ENCODE measurements at places on chromosomes 6 and 20. TPM values are rescaled to one million over a fixed set of nuclear protein-coding genes. Genes with fewer than 3 reads are reported as not detected.

- no peak for DNase-seq
These were observed 30.0 kb downstream of the FOXA2 start for GRCh38 chr20:22554391-22554790.

GRCh38 chr6:162708971-162709370 is 18.6 kb downstream of the PRKN start:
- DNase-seq, result no peak

- DNase-seq, result no peak
These were observed 9.6 kb downstream of the BTNL2 start for GRCh38 chr6:32397252-32397920.

- peak; percentile 79 for DNase-seq
These were observed 11.2 kb upstream of the GPRC6A start for GRCh38 chr6:116840091-116840490.

- no peak for DNase-seq
These were observed 108.7 kb downstream of the ZFAND3 start for GRCh38 chr6:37928217-37928616.

- peak; percentile 28 for DNase-seq
These were observed 312.3 kb downstream of the HAO1 start for GRCh38 chr20:7627734-7628663.

- DNase-seq, result no peak
These were observed 53.2 kb upstream of the SYNJ2 start for GRCh38 chr6:157928428-157928827.

DNA sequence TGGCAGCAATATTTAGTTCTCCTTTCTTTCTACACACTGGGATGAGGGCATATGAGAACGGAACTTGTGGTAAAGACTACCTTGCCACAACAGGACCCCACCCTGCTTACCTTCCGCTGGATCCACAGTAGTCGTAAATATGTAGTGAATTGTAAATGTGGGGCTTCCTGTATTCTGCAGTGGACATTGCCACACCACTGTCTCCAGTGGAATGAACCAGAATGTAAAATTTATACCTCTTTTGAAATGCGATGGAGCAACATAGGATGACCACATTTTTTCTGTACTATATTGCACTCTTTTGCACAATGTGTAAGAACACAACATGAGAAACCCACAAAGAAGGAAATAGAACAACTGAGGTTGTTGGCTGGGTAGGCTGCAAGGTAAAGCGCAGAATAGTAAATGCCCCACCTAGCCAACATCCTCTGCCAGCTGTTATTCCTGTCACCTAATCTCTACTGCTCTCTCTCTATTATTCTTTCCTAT is 16.1 kb upstream of the RIPOR2 start:
- no peak for DNase-seq

DNA sequence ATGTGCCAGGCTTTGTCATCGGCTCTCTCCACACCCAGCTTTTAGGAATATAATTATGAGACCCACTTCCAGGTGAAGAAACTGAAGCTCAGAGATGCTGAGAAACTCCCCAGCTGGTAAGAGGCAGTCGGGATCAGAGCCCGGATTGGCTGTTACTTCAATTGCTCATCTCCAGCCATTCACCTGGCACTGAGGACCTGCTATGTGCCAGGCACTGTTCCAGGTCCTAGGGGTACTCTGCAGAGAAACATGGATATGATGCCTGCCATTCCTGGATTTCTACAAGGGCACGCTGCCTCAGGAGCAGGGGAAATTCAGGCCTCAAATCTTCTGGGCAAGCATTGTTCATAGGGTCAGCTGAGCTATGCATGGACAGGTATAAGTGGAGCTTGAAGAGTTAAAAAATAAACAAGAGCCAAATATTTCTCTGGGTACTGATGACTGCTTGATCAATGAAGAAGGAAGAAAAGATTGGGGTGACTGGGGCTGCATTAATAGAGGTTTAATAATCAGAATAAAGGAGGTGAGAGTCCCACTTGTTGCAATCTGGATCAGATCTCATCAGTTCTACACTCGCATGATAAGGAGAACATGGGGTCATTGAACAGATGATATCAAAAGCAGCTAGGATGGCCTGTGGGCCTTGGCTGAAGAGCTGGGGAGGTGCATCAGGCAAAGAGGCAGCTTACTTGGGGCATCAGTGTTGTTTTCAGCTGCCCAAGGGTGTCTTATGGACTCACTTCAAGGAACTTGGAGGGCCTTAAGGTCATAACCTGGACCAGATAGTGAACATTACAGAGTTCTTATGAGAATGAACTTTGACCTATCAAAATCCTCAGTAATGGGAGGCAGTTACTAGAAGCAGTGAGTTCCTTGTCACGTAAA is 80.9 kb upstream of the TOX2 start:
- no peak for DNase-seq

GRCh38 chr20:41523857-41524256 is 94.3 kb downstream of the CHD6 start:
- DNase-seq, result no peak

- DNase-seq, result no peak
These were observed 20.5 kb downstream of the GCLC start for GRCh38 chr6:53524455-53524815.

DNA sequence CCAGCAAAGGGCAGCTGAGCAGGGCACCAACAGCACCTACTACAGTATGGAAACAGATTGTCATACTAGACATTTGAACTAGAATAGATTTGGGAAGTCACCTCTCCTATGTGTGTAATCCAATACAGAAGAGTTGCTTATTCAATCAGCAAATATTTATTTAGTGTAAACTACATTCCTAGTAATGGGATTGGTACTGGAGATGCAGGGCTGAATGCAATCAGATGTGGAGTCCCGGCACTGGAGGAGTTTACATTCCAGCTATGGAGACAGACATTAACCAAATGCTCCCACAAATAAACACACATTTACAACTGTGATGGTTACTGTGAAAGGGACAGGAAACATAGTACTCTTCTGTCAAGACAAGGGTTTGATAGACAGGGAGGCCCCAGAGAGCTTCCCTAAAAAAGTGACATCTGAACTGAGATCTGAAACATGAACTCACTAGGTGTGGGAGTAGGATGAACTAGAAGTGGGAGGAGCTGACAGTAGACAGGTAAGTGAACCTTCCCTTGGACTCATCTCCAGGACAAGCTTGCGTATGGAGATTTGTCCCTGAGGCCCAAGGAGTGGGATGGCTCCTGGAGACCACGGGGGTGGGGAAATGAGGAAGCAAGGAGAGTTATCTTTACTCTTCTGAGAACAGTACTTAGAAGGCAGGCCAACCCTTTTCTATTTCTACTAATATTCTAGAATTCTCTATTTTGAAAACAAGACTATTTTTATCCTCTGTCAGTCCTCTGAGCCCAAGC is 420.5 kb downstream of the MAFB start:
- no peak for DNase-seq

GRCh38 chr20:61942526-61942925 is 123.2 kb downstream of the TAF4 start:
- DNase-seq, result no peak

GRCh38 chr6:40390144-40390800 is 196.9 kb downstream of the LRFN2 start:
- DNase-seq, result no peak

- no peak for DNase-seq
These were observed 329.3 kb downstream of the NRN1 start for GRCh38 chr6:5677219-5678000.

DNA sequence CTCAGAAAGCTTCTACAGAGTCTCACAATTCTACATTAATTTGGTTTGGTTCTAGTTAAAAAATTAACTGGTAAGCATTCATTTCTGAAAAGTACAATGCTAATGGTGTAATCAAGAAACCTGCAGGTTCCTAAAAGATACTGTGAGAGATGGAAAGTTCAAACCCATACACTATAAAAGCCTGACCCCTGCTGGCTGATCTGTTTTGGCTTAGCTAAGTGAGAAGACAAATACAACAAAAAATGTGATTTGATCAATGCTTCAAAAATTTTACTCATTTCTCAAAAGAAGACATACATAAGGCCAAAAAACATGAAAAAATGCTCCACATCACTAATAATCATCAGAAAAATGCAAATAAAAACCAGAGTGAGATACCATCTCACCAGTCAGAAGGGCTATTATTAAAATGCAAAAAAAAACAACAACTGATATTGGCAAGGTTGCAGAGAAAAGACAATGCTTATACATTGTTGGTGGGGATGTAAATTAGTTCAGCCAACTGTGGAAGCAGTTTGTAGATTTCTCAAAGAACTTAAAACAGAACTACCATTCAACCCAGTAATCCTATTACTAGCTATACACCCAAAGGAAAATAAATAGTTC is 102.8 kb downstream of the MOXD1 start:
- DNase-seq, result peak; percentile 48

DNA sequence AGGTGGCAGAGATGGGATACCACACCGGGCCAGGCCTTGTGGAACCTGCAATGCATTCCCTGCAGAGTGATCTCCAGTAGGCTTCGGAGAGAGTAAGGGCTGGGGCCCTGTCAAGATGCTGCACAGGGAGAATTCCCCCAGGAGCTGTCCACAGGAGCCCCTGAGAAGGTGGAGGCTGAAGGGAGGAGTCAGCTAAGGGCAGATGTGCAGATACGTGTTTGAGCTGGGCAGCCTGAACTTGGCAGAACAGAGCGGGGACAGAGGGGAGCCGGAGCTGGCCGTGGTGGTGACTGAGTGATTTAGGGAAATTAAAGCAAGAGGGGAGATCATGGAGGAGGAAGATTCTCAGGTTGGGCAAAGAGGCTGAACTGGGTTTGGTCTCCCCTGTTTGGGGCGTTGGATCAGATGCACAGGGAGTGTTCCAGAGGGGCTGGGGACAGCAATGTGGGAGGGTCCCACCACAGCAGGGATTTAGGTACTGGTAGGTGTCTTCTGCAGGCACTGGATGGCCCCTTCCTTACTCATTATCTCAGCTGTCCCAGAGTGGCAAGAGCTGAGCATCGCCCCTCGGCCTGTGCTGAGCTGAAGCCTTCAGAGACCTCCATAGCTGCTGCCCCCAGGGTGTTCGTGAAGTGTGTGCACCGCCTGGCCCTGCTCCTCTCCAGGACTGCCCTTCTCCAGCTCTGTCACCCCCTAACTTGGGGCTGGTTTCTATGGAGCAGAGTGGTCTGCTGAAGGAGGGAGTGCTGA is 3.8 kb upstream of the NCR2 start:
- DNase-seq, result no peak

DNA sequence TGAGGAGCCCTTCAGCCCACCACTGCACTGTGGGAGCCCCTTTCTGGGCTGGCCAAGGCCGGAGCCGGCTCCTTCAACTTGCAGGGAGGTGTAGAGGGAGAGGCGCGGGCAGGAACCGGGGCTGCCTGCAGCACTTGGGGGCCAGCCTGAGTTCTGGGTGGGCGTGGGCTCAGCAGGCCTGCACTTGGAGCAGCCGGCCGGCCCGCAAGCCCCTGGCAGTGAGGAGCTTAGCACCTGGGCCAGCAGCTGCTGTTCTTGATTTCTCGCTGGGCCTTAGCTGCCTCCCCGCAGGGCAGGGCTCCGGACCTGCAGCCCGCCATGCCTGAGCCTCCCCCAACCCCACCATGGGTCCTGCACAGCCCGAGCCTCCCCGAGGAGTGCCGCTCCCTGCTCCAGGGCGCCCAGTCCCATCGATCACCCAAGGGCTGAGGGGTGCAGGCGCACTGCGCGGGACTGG is 101.7 kb upstream of the ADGRB3 start:
- no peak for DNase-seq

DNA sequence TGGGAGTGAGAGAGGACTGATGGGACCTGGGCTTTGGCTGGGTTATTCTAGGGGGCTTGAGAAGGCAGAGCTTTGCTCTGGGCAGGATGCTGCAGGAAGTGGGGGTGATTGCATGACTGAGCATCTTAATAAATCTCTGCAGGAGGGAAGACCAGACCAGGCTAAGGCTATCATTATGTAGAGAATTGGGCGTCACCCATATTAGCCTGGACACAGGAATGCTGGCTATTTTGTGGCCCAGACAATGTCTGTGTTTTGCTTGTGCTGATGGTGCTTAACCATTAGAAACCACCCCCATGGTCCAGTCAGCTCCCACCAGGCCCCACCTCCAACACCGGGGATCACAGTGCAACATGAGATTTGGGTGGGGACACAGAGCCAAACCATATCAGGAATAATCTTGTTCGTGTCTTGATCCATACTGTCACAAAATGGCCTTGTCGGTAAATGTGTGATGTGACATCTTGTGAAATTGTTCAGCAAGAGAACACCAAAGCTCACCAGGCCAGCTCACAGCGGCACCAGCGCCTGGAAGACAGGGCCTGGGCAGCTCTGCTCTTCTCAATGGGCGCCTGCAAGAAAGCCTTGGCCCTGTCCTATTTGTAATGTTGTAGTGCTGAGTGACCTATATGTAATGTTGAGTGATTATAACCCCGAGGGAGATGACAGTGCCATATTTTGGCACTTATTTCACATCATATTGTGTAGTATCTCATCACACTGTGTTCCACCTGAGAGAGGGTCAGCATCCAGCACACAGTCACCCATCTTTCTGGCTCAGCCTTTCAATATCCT is 211.8 kb downstream of the QKI start:
- DNase-seq, result no peak

GRCh38 chr20:63846128-63846771 is 15.0 kb upstream of the ABHD16B start:
- DNase-seq, result peak; percentile 93

DNA sequence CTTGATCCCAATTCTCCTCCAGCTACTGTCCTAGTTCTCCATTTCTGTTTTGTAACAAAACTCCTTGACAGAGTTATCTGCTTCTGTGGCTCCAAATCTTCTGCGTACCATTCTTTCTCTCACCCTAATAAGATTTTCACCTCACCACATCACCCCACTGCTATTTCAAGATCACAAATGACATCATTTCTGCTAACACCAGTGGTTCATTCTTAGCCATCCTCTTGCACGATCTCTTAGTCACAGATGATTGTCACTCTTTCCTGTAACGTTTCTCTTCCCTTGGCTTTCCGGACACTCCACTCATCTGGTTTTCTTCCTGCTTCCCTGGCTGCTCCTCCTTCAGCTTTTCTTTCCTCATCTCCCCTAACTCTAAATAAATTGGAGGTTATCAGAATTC is 56.8 kb upstream of the FABP7 start:
- DNase-seq, result no peak

The AVP gene
- total RNA-seq, result not detected

The BCKDHB gene
- 20.5 TPM for total RNA-seq

The PRSS16 gene
- total RNA-seq, result not detected

The MCCD1 gene
- total RNA-seq, result not detected

The C4B gene
- 0.72 TPM for total RNA-seq

The SLC22A16 gene
- not detected for total RNA-seq

The THBD gene
- total RNA-seq, result 18.0 TPM

The GPR63 gene
- 0.29 TPM for total RNA-seq

The SLC17A1 gene
- total RNA-seq, result not detected

The GTSF1L gene
- not detected for total RNA-seq

The KIAA0408 gene
- 2.6 TPM for total RNA-seq

The FAM162B gene
- total RNA-seq, result not detected

The MMP24 gene
- 0.59 TPM for total RNA-seq

The SYNDIG1 gene
- 12.6 TPM for total RNA-seq

Data from RPMI7951 (cell line).